ENCODE measurements at places on chromosomes 1 and 21. TPM values are rescaled to one million over a fixed set of nuclear protein-coding genes. Genes with fewer than 3 reads are reported as not detected.
A peak's percentile ranks its signal among the peaks of the same experiment; 100 is the strongest.

DNA sequence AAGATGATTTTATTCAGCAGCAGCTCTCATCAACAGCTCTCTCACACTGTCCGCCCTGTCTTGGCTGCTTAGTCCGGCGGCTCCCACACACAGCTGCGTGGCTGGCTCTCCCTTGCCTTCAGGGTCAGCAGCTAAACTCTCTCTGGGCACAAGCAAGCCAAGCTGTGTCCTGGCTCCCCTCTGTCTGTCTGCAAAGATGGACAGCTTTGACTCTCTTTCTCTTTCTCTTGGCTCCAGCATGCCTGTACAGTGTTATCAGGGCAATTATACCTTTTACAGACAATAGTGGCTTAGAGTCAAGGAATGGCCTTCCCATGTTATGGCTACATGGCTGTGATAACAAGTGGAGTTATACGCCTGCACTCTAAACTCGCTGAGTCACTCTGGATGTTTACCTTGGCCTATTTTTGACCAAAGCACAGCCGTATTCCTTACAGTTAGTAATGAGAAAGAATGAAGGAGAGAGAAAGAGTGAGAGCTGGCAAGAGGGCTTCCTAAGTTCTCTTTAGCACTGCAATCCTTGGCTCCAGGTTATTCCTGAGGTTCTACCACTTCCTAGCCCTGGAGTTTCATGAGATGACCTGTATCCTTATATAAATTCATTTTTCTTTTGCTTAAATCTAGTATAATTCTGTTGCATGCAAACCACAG, 59.9 kb upstream of the ZSWIM5 start:
- H3K4me3 ChIP-seq: no peak overlapping the region
- DNase-seq: peak; percentile 57
- H3K36me3 ChIP-seq: no peaks in the 10 kb centered on the region
- H3K27me3 ChIP-seq: no peaks in the 10 kb centered on the region

DNA sequence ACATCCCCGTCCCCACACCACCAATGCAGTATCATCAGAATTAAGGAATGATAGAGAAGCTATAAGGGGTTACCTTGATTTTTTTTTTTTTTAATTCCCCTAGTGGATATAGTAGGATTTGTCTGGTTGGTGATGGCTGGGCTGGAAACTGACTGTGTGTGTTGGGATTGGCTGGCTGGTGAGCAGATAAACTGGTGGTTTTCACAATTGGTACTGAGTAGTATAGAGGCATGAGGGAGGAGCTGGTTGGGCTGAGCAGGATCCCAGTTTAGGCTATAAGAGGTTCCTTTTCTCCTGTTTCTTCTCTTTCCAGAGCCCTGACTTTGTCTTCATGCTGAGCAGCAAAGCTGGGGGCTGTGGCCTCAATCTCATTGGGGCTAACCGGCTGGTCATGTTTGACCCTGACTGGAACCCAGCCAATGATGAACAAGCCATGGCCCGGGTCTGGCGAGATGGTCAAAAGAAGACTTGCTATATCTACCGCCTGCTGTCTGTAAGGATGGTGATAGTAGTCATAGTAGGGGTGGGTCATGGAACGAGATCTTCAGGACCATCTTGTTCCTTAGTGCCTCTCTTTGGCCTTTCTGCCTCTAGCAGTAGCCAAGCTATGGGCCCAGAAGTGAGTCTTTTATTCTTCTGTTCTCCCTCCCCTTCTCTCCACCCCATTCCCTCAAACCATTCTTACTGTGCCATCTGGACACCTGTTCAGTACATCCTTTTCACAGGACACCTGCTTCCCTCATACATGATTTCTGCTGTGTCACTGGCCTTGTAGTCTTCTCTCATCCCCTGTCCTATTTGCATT, 26.9 kb downstream of the RAD54L start:
- H3K27ac ChIP-seq: no peak overlapping the region
- H3K36me3 ChIP-seq: no peaks in the 10 kb centered on the region
- no peak for DNase-seq
- H3K4me1 ChIP-seq: no peaks in the 10 kb centered on the region

DNA sequence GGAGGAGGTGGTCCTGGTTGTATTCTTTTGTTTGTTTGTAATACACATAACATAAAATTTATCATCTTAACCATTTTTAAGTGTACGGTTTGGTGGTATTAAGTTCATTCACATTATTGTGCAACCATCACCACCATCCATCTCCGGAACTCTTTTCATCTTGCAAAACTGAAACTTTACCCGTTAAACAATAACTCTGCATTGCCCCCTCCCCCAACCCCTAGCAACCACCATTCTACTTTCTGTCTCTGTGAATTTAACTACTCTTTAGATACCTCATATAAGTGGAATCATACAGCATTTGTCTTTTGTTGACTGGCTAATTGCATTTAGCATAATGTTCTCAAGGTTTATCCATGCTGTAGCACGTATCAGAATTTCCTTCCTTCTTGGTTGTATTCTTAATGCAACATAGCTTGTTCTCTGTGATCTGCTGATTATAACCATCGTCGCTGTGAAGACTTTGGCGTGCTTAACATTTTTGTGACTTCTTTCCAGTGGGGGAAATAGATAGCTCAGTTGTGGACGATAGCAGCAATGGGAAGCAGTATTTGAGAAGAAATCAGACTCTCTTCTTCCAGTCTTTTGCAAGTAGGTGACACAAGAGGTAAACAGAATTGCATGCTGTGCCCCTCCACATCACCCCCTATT, 117.5 kb upstream of the HOOK1 start:
- H3K36me3 ChIP-seq: no peaks in the 10 kb centered on the region
- H3K4me3 ChIP-seq: no peak overlapping the region
- peak; percentile 26 for DNase-seq
- peaks cover 15% of the 10 kb centered on the region for H3K4me1 ChIP-seq

GRCh38 chr1:54986533-54986932, 6.1 kb downstream of the TMEM61 start:
- peaks cover 7% of the 10 kb centered on the region for H3K4me1 ChIP-seq
- no peaks in the 10 kb centered on the region for H3K36me3 ChIP-seq
- H3K27ac ChIP-seq: no peak overlapping the region
- no peaks in the 10 kb centered on the region for H3K27me3 ChIP-seq
- no peak for DNase-seq

GRCh38 chr21:38263493-38263892, 6.7 kb downstream of the KCNJ15 start:
- H3K4me1 ChIP-seq: peaks cover 38% of the 10 kb centered on the region
- H3K27me3 ChIP-seq: no peaks in the 10 kb centered on the region
- no peak for DNase-seq
- H3K36me3 ChIP-seq: no peaks in the 10 kb centered on the region
- H3K27ac ChIP-seq: no peak overlapping the region

GRCh38 chr1:154747740-154748404, 122.2 kb downstream of the KCNN3 start:
- no peaks in the 10 kb centered on the region for H3K36me3 ChIP-seq
- no peaks in the 10 kb centered on the region for H3K4me1 ChIP-seq
- no peak overlapping the region for H3K27ac ChIP-seq
- H3K4me3 ChIP-seq: no peak overlapping the region
- no peaks in the 10 kb centered on the region for H3K27me3 ChIP-seq
- DNase-seq: no peak

- H3K36me3 ChIP-seq: no peaks in the 10 kb centered on the region
- peaks cover 11% of the 10 kb centered on the region for H3K4me1 ChIP-seq
- H3K4me3 ChIP-seq: no peak overlapping the region
- no peak for DNase-seq
- H3K27me3 ChIP-seq: no peaks in the 10 kb centered on the region
- no peak overlapping the region for H3K27ac ChIP-seq
These were observed 21.9 kb upstream of the NEK2 start for GRCh38 chr1:211697356-211697755.

DNA sequence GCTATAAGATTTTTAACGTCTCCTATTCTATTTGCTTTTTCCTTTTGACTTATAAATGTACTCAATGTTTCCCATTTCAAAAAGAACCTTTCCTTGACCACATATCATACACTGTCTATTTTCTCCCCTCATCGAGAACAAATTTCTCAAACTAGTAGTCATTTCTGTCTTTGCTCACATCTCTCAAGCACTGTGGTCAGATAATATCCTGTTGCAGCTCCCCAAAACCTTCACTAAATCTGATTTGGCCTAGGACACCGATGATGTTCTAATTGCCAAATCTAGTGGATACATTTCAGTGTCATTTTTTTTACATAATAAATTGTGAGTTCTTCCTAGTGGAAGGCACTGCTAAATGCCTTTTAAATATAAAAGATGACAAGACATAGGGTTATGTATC, 19.4 kb downstream of the CXADR start:
- DNase-seq: no peak
- H3K4me3 ChIP-seq: no peak overlapping the region
- H3K27me3 ChIP-seq: no peaks in the 10 kb centered on the region
- no peak overlapping the region for H3K27ac ChIP-seq
- H3K36me3 ChIP-seq: no peaks in the 10 kb centered on the region

Gene RHEX
- 0.52 TPM for total RNA-seq

Gene TTC34
- under 0.01 TPM for total RNA-seq

Gene PSMG1
- 19.4 TPM for total RNA-seq

Gene OPRD1
- total RNA-seq: not detected

Measured in body of pancreas (tissue), 4 donors.